ENCODE measurements at places on chromosomes 7 and 10.

GRCh38 chr10:122139627-122140170 is 131.4 kb upstream of the BTBD16 start:
- DNase-seq, result no peak

GRCh38 chr10:99357691-99358090 is 28.5 kb downstream of the CNNM1 start:
- DNase-seq, result no peak

GRCh38 chr7:42189535-42189934 is 47.5 kb downstream of the GLI3 start:
- no peak for DNase-seq

- no peak for DNase-seq
Measured at GRCh38 chr10:129637846-129638245, 170.8 kb downstream of the MGMT start.

DNA sequence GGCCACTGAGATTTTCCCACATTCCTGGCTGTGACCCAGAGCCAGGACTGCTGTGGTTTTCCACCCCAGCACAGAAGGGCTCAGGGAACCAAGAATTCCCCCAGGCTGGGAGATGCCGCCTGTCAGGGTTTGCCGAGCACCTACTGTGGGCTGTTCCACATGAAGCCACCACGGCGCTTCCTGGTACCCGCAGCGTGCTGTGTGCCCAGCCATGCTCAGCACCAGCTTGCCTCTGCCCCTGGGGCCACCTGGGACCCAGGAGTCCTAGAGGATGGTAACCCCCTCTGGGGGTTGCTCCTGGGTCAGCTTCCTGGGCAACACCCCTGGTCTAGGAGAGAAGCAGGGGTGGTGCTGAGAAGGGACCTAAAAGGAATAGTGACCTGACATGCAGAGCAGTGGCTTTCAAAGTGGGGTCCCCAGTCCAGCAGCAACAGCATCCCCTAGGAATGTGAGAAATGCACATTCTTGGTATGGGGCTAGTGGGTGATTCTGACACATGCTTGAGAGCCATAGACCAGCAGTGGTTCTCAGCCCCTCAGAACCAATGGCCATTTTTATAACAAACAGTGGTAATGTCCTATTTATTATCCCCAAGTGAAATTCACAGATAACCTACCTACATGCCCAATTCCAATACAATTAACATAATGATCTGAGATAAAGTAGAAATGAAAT is 53.4 kb downstream of the TSPAN15 start:
- DNase-seq, result no peak
